DMS79 treated with DMSO at 0.1 percent for 48 hours (cell line): ENCODE measurements at places on chromosomes 2 and 18.

DNA sequence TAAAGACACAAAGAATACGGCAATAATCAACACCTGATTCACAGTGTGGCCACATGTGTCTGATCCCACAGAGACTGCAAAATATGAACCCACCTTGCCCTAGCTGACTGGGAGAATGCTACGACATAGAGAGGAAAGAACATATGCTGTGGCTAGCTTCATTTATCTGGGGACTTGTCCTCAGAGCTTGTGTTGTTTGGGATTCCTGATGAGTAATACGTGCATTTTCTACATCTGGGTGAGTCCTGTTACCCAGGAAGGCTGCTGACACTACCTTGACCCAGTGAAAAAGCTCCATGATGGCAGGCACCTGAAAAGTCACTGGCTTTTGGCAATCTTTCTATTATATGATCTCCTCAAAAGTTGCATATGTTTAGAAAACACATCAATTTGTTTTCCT is 427.7 kb upstream of the LYPD1 start:
- no peak for DNase-seq

DNA sequence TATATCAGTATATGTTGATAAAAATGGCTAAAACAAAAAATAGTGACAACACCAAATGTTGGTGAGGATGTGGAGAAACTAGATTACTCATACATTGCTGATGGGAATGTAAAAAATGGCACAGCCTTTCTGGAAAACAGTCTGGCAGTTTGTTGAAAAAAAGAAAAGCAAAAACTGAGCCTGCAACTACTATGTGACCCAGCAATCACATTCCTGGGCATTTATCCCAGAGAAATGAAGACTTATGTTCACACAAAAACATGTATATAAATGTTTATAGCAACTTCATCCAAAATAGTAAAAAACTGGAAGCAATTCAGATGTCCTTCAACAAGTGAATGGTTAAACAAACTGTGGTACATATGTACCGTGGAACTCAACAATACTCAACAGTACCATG is 7.5 kb upstream of the KDSR start:
- DNase-seq, result no peak

- DNase-seq, result no peak
These were observed at the start of gene TLX2 for GRCh38 chr2:74514368-74515270. Gene TLX2, plus strand, starts transcription at chr2:74514450. Its CDS starts 357 bp downstream, at chr2:74514807.

DNA sequence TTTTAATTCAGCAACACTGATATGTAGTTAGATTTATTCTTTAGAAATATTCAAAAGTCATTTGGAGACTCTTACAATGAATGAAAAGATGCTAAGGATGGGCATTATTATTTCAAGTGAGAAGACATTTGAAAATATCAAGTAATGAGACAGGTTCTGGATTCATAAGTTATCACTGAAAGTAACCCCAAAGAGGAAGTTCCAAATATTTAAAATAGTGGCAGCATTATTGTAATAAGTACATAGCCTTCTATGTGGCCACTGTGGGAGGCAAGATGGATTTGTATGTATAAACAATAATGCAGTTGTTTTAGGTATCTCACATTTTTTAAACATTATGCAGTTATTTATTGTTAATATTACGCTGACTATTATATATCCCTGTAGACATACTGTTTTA is 29.7 kb downstream of the ZC3H6 start:
- no peak for DNase-seq

GRCh38 chr2:53230691-53231090 is 536.9 kb upstream of the CHAC2 start:
- no peak for DNase-seq

- DNase-seq, result no peak
These were observed 184.3 kb upstream of the REV1 start for GRCh38 chr2:99674090-99674489.

- DNase-seq, result no peak
These were observed 37.6 kb downstream of the SDC1 start for GRCh38 chr2:20187331-20187730.

GRCh38 chr2:44244135-44244871 is 31.0 kb upstream of the SLC3A1 start:
- DNase-seq, result peak; percentile 89

- peak; percentile 90 for DNase-seq
These were observed 298.4 kb upstream of the ZNF521 start for GRCh38 chr18:25650201-25650941.

DNA sequence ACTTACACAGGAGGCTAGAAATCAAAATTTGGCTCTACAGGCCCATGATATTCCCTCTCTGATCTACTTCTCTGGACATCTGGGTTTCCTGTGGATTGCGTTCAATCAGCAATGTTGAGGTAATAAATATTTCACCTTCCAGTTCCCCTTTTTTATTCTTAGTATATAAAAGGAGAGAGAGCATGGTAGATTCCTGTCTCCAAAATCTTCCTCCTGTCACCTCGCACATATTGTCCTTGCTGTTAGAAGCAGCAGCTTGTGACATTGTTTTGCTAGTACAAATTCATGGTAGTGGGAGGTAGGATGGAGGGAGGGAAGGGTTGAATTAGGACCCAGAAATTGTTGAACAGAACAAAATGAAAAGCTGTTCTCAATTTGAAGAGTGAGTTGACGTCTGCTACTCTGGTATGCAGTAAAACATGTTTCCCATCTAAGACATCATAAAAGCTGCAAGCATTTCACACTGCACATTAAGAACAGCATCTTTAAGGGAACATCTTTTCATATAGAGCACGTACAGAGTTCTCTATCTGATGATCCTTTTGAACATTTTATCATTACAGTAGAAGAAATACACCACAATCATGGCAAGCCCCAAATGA is 156.4 kb downstream of the RDH14 start:
- no peak for DNase-seq

GRCh38 chr2:152504618-152505017 is 169.6 kb downstream of the FMNL2 start:
- no peak for DNase-seq

DNA sequence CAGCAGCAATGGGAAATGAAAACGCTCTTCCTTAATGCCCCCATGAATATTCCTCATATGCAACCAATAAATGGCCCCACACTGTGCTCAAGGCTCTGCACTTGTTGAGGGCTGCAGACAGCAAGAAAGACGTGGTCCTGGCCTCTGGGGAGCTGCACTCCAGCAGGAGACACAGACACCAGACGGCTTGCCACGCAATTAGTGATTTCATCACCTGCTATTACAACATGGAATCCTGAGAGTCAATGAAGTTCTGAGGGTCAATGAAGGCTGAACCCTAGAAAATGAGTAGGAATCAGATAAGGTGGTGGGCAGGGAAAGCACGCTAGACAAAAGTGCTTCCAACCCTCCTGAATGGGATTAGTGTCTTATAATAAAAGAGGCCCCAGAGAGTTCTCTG is 18.9 kb downstream of the CREG2 start:
- no peak for DNase-seq

DNA sequence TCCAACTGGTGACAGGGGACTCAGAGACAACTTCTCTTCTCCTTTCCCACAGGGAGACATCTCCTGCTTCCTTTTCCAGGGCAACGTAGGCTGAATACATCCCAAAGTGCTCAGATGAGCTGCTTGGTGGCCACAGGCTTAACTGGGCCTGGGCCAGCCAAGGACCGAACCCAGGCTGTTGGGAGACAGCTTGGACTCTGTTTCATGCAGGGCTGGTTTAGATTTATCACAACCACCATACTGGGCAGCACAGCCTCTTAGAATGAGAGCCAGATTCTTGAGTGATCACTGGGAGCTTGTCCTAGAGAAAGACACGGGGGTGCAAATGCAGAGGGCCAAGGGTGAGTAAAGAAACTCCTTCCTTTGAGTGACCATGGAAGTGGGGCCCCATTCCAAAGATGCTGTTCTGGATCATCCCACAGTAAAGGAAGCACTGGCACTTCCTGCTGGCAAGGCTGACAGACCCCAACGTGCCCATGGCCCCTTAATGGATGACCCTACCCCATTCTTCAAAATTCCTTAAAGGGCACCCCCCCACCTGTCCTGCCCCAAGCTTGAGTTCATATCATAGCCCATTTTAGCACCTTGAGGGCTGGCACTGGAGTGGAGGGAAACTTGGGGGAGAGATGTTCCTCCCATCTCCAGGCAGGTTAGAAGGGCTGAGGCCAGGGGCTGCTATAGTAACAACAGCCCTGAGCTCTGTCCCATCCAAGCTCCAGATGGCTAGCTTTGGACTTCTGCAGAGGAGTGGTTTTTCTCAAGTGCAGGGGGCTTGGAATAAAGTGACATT is 84.1 kb downstream of the CAPN13 start:
- DNase-seq, result no peak

DNA sequence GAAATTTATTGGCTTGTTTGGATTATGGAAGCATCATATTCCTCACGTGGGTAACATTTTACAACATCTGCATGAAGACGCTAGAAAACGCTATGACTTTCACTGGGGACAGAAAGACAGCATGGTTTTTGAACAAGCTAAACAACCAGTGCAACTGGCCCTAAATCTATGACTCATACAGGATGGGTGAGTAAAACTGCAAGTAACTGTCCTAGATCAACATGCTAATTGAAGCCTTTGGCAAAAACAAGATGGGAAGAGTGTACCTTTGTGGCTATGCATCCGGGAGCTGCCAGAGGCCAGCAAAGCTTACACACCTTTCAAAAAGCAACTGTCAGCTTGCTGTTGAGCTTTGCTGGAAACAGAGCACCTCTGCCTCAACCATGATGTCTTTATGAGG is 1096.0 kb upstream of the DDX18 start:
- DNase-seq, result no peak

- DNase-seq, result no peak
These were observed 40.6 kb downstream of the PDCL3 start for GRCh38 chr2:100603414-100603813.

DNA sequence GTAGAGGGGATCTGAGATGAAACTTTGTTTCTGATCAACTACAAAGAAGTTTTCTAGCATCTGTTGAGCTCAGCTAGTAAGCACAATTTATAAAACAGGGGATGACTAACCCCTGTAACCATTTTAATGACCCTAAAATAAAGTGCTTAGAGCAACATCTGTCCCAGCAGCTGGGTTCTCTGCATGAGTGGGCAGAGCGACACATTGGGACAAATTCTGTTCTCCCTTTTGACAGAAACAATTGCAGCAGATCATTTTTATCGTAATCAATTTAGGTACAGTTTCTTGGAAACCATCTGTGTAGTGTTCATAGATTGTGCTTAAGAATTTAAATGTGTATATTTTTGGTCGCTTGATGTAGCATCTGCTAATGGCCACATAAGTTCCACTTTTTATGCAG is 678.0 kb downstream of the RNF144A start:
- DNase-seq, result no peak

DNA sequence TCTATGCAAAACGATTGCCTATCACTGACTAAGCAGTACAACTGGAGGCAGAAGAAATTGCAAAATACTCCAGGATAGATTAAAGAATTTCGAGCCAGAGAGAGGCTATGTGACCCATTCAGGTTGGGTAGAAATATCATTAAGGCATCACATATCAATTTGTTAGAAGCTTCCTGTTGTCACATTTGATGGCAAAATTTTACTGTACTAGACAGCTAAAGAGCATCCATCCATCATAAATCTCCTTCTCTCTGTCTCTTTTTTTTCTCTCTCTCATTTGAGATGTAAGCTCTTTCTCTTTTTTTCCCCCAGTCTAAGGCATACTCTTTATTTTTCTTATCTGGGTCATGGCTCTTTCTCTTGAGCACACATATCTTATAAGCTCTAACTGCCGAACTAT is 155.7 kb downstream of the EVA1A start:
- DNase-seq, result no peak
